Activated T-helper 1 cell treated with anti-CD3 and anti-CD28 coated beads, Interleukin-12 subunit alpha, Interleukin-12 subunit beta, Interleukin-2, Interleukin-4 antibody, amounts not matched to agents 30 ng/mL and 10 ng/mL and 1 ng/mL, durations not matched to agents 14 hours and 24 hours and 36 hours (primary cell): ENCODE measurements at places on chromosomes 4 and X. TPM values are rescaled to one million over a fixed set of nuclear protein-coding genes. Genes with fewer than 3 reads are reported as not detected.

The SLC34A2 gene
- not detected in 2 replicates for total RNA-seq

DNA sequence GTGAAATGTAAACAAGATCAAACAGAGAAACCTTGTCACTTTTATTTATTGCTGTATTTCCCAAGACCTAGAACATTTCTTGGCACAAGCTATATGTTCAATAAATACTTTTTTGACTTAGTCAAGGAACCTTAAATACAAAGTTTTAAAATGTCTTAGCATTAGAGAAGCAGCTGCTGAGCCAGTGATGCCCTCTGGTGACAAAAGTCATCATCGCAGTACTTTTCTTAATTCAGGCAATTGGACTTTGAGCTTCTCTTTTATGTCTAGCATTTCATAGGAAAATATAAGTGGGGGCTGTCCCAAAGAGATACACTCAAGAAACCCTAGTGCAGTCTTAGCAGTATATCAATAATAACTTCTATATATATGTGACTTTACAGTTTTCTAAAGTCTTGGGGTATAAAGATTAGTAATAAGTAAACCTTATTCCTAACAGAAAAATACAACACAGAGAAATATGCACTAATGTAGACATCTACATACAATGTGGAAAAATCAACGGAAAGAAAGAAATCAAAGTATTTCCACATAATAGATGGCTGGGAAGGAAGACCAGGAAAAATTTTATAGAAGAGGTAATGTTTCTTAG is 118.4 kb downstream of the DTHD1 start:
- peak; percentile 15 for DNase-seq

DNA sequence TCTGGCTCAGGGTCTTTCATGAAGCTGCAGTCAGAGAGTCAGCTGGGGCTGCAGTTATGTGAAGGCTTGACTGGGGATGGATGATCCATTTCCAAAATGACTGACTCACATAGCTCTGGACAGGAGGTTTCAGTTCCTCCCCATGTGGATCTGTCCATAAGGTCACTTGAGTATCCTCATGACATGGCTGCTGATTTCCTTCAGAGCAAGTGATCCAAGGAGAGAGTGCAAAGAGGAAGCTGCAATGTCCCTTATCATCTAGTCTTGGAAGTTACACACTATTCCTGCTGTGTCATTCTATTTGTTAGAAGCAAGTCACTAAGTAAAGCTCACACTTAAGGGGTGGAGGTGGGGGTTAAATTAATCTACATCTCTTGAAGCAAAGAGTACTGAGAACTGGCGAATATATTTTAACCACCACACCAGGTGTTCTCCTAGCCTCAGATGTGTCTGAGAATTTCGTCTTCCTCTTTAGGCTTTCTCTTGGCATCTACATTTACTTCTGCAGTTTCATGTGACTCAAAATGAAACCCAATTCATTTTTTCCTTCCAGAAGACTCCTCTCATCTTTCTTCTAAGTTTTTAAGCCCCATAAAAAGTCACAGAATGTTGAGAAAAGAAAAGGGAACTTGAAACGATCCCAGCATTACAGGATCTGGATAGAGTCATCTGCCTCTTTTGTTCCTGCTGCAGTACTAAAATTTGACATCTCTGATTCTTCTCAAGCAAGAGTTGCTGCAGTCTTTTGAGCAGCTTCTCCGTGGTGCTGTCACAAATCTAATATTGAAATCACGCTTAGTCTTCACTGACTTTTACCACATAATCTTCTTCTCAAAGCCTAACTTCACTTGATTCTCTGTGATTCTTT is 3.8 kb upstream of the GRPR start:
- DNase-seq: no peak

DNA sequence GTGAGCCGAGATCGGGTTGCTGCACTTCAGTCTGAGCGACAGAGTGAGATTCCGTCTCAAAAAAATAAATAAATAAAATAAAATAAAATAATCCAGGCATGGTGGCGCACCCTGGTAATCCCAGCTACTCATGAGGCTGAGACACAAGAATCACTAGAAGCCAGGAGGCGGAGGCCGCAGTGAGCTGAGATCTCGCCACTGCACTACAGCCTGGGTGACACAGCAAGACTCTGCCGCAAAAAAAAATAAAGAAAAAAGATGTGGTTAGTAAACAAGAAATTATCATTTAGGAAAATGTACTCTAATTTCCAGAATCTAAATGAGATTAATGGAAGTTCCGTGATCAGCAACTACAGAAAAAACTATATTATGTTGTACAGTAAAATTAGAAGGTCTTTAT is 14.5 kb upstream of the LRBA start:
- DNase-seq: no peak

GRCh38 chr4:1851575-1852410 is 4.2 kb downstream of the LETM1 start:
- DNase-seq: no peak

GRCh38 chr4:177339477-177340374 is 30.1 kb downstream of the NEIL3 start:
- no peak for DNase-seq

The CENPC gene
- total RNA-seq: 27.7 and 29.2 TPM in 2 replicates

DNA sequence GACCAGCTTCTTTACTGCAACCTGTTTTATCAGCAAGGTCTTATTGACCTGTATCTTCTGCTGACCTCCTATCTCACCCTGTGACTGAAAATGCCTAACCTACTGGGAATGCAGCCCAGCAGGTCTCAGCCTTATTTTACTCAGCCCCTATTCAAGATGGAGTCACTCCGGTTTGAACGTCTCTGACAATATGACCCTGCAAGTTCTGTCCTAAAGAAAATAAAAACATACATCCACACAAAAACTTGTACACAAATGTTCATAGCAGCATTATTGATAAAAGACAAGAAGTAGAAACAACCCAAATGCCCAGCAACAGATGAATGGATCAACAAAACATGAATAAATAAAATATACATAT is 59.5 kb upstream of the FAM9C start:
- DNase-seq: no peak

The KCNIP4 gene
- not detected in 2 replicates for total RNA-seq

The ATOH1 gene
- total RNA-seq: not detected in 2 replicates

- DNase-seq: no peak
These were observed 505.4 kb upstream of the PITX2 start for GRCh38 chr4:111128327-111128726.

GRCh38 chr4:25839687-25840086 is 23.1 kb downstream of the SEL1L3 start:
- DNase-seq: no peak

DNA sequence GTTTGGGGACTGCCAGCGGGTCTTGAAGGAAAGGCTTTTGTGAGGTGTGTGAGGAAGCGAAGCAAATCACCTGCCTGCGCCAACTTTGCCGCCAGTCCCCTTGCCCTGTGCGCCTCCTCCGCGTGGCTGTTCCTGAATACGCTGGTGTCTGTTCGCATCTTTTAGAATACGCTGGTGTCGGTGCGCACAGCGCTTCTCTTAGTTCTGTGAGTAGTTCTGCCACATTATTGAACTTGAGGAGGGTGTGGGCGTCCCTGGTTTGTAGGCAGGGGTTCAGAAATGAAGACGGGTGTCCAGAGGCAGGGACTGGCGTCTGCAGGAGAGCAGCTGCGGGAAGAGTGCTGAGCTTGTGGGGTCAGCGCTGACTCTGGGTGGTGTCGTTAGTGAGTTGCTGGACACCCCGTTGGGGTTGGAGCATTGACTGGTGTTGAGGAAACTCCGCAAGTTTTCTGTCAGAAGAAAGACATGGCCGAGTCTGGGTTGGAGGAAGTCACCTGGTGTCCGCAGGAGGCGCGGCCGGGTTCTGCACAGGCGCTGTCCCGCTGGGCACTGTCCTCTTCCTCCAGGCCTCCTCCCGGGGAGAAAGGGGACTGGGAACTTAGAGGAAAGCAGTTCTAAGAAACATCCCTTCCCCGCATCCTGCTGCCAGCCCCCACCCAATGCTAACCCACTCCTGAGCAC is 930 bp downstream of the ZNF718 start:
- DNase-seq: peak; percentile 9
